Epithelial cell of proximal tubule (primary cell): ENCODE measurements at places on chromosomes 16 and 17. TPM values are rescaled to one million over a fixed set of nuclear protein-coding genes. Genes with fewer than 3 reads are reported as not detected.

The ZFPM1 gene
- 2.1 and 5.7 TPM in 2 replicates for total RNA-seq

The CDH5 gene
- 0.63 and 1.2 TPM in 2 replicates for total RNA-seq

DNA sequence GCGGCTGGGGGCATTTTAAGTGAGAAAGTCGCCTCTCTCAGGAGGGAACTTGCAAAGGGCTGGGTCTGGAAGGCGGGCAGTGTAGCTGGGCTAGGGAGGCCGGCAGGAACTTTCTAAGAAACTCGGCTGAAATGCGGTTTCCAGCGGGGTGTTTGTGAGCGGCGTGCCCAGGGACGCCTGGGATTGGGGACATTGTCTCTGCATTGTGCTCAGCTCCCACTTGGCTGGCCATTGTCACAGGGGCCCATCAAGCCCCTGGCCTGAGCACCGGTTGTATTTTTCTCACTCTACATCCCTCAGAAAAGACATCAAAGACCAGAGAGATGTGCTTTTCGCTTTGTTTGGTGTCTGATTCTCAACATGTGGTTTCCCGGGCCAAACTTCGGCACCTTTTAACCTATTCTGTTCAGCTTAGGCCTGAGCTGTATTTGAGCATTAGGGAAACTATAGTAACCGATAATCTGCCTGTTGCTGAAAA is 291.1 kb upstream of the IRX3 start:
- no peak for DNase-seq

DNA sequence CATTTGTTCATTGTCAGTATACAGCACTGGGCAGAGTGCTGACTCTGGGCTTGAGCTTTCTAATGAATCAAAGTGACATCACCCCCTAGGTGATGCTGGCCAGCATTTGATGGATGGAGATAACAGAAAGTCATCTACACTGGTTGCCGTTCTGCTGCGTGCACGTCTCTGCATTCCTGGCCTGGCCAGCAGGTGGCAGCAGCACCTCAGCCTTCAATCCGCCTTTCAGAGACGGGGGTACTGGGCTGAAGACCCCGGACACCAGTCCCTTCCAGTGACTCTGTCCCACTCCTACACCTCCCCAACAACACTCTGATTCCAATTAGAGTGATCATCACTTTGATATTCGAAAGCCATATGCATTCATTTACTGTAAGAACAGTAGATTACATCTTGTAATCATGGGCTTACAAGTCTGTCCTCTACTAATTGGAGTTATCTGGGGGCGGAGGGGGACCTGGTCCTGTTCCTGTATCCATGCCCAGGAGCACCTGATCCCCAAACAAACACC is 6.0 kb downstream of the CPSF4L start:
- DNase-seq = no peak
